Activated naive CD4-positive, alpha-beta T cell treated with anti-CD3 and anti-CD28 coated beads for 36 hours (primary cell): ENCODE measurements at places on chromosomes 3 and 15. TPM values are rescaled to one million over a fixed set of nuclear protein-coding genes. Genes with fewer than 3 reads are reported as not detected.

The SLC4A7 gene
- 39.0 TPM for total RNA-seq

DNA sequence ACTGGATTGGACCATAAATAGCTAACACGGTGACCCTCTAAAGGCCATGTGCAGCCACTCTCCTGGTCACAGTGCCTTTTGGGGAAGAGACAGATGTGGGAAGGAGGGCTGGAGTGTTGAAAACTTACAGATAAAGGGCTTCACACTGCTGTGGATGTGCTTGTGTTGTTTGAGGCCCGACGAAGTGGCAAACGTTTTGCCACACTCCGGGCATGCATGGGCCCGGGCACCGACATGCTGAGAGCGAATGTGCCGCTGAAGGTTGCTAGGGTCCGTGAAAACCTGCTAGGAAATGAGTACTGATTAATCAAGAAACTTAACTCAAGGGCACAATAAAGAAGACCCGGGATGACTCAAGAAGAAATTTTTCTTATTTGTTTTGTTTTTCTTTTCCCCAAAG is 542.6 kb downstream of the MECOM start:
- DNase-seq, result no peak

DNA sequence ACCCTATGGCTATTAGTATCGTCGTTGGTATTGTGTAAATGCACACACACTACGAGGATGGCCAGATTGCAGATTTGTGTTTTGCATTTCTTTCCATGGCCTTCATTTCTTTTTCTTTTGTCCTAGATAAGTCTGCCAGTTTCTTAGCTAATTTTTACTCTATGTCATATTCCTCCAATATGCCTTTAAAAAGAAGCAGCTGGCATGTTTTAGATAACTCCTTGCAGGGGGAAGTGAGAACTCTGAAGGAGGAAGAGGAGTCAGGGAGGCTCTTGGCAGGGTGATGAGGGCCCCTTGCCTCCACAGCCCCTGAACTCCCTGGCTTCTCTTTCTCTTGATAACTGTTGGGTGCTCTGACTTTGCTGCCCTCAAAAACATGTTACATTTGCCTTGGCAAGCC is 244.0 kb downstream of the GABRG3 start:
- DNase-seq, result no peak

DNA sequence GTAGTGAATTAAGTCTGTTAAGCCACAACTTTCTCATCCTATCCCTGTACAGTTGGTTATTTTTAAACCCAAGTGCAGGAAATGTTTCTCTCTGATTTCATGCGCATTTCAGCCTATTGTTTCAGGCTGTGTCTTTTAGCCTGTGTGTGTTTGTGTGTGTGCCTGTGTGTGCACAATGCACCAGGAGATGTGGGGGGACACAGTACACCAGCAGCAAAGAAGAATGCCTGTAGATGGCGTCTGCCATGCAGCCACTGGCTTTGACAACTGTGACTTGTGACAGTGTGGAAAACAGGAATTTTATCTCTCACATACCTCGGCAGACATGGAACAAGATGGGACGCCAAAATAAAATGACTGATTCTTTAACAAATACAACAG is 43.6 kb upstream of the PLXNA1 start:
- no peak for DNase-seq

GRCh38 chr3:67335813-67336212 is 318.6 kb downstream of the SUCLG2 start:
- DNase-seq, result no peak
